ENCODE measurements at places on chromosomes 13 and 19. TPM values are rescaled to one million over a fixed set of nuclear protein-coding genes. Genes with fewer than 3 reads are reported as not detected.

- H3K36me3 ChIP-seq: no peaks in the 10 kb centered on the region
- H3K27me3 ChIP-seq: no peaks in the 10 kb centered on the region
- no peak overlapping the region for H3K27ac ChIP-seq
- H3K4me3 ChIP-seq: no peak overlapping the region
- no peaks in the 10 kb centered on the region for H3K4me1 ChIP-seq
- DNase-seq: no peak
These were observed 98.1 kb upstream of the AKAP11 start for GRCh38 chr13:42173789-42174343.

GRCh38 chr19:8832132-8833021 is at the start of the genes MBD3L1 and ZNF558:
Gene MBD3L1 (plus strand): TSS chr19:8832377. CDS start chr19:8842679, 10,302 bp downstream.
Gene ZNF558 (minus strand): TSS chr19:8832304. CDS start chr19:8822659, 9,645 bp downstream.
- peak within 1 kb of the TSS; percentile 76 for H3K4me3 ChIP-seq
- DNase-seq: peak; percentile 80
- H3K4me1 ChIP-seq: peaks cover 5% of the 10 kb centered on the region
- no peaks in the 10 kb centered on the region for H3K27me3 ChIP-seq

DNA sequence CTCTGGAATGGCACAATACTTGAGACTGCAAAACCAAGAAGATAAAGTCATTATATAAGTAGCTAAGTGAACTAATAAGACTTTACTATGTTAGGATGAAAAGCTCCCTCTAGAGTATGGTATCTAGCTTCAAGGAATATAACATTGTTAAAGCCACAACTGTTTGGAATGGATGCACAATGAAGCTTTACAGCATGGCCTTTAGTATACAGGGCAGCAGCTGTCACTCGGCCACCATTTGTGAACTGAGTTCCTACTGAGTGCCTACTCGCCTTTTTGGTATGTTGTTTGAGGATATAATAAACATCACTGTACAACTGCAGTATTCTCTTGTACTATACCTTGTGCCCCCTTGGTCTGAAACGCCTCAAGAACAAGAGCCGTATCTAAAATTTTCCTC is 6.8 kb downstream of the ALG5 start:
- peaks cover 11% of the 10 kb centered on the region for H3K4me1 ChIP-seq
- no peak overlapping the region for H3K27ac ChIP-seq
- peaks cover 78% of the 10 kb centered on the region for H3K36me3 ChIP-seq
- no peak overlapping the region for H3K4me3 ChIP-seq
- DNase-seq: no peak

DNA sequence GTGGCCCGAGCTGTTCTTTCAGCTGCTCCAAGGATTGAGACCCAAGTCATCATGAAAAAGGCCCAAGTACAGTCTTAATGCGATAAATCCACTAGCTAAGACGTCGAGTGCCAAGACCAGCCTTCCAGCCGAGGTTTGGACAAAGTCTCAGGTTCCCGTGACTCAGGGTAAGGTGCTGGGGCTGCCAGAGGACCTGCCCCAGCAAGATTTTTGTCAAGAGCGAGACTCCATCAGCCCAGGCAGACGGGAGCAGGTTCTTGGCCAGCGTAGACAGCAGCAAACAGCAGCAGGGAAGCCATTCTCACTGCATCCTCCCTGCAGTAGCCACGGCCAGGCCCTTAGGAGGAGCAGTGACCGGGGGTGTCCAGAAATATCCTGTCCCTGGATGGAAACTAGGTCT is 3.4 kb downstream of the FEM1A start:
- no peak for DNase-seq
- H3K4me1 ChIP-seq: peaks cover 45% of the 10 kb centered on the region
- H3K36me3 ChIP-seq: peaks cover 1% of the 10 kb centered on the region
- no peaks in the 10 kb centered on the region for H3K27me3 ChIP-seq
- H3K4me3 ChIP-seq: no peak overlapping the region

DNA sequence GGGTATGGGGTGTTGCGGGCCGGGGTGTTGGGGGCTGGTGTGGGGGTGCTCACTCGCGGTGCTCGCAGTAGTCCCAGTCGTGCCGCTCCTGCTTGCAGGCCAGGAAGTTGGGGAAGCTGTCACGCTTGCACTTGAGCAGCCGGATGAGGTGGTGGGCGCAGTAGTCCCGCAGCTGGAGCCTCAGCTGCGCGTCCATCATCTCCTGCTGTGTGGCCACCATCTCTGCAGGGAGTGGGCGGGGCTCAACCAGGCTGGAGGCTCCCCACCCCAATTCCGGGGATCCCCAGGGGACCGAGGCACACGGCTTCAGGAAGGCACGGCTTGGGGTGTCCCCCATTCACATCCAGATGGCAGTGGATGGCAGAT is 5.2 kb downstream of the NDUFB7 start:
- peaks cover 28% of the 10 kb centered on the region for H3K4me1 ChIP-seq
- no peak overlapping the region for H3K27ac ChIP-seq
- H3K4me3 ChIP-seq: no peak overlapping the region
- H3K27me3 ChIP-seq: no peaks in the 10 kb centered on the region

- no peak overlapping the region for H3K4me3 ChIP-seq
- DNase-seq: no peak
- H3K27me3 ChIP-seq: peaks cover 4% of the 10 kb centered on the region
- no peak overlapping the region for H3K27ac ChIP-seq
- H3K4me1 ChIP-seq: peaks cover 6% of the 10 kb centered on the region
- H3K36me3 ChIP-seq: no peaks in the 10 kb centered on the region
These were observed 2.2 kb downstream of the LHFPL6 start for GRCh38 chr13:39600766-39601165.

- no peaks in the 10 kb centered on the region for H3K36me3 ChIP-seq
- no peaks in the 10 kb centered on the region for H3K4me1 ChIP-seq
- no peak overlapping the region for H3K27ac ChIP-seq
- H3K27me3 ChIP-seq: no peaks in the 10 kb centered on the region
These were observed 826.9 kb downstream of the UQCRFS1 start for GRCh38 chr19:28386066-28386465.

DNA sequence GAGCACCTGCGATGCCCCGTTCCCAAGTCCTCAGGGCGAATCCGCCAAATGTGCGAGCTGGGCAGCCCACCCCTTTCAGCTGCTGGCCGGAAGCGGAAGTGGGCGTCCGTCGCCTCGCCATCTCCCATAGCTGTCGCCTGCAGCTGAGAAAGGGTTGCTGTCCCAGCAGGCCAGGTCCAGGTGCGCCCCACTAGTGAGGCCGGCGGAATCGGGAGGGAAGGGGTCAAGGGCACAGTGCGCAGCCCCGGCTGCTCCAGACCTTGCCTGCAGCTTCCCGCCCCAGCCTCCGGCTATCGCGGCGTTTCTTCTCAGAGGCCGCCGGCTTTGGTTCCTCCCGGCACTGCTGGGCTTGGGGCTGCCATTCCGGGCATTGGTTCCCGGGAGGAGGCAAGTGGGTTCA is at the start of gene ZNF177:
Gene ZNF177 (plus strand): TSS at position 109 of the 400 bp plus-strand sequence. CDS start 15,299 bp downstream, outside the sequence.
- H3K4me3 ChIP-seq: no peak within 1 kb of the TSS
- no peak for DNase-seq
- no peak within 1 kb of the TSS for H3K27ac ChIP-seq

GRCh38 chr19:17950310-17951156 is 16.4 kb upstream of the KCNN1 start:
- peaks cover 27% of the 10 kb centered on the region for H3K27me3 ChIP-seq
- peak overlapping the region; percentile 19 for H3K4me3 ChIP-seq
- DNase-seq: no peak

DNA sequence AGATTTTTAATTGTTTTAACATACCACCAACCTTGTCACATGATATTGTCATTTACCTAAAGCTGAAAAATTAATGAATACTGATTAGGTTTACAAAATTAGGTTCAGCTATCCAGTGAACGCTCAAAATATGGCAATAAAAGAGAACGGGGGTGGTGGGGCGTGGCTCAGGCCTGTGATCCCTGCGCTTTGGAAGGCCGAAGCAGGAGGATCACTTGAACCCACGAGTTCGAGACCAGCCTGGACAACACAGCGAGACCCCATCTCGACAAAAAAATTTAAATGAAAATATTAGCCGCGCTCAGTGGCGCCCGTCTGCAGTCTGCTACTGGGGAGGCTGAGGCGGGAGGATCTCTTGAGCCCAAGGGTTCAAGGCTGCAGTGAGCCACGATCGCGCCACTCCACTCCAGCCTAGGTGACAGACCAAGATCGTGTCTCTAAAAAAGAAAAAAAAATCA is 516 bp upstream of the FAM32A start:
- peak overlapping the region; percentile 95 for H3K4me3 ChIP-seq
- peak overlapping the region; percentile 20 for H3K27ac ChIP-seq
- H3K4me1 ChIP-seq: peaks cover 26% of the 10 kb centered on the region

GRCh38 chr19:10898633-10899032 is 27.3 kb downstream of the CARM1 start:
- DNase-seq: no peak
- H3K36me3 ChIP-seq: no peaks in the 10 kb centered on the region
- H3K4me1 ChIP-seq: peaks cover 15% of the 10 kb centered on the region

- peak; percentile 44 for DNase-seq
- no peak overlapping the region for H3K4me3 ChIP-seq
- H3K36me3 ChIP-seq: no peaks in the 10 kb centered on the region
- no peaks in the 10 kb centered on the region for H3K4me1 ChIP-seq
- peaks cover 82% of the 10 kb centered on the region for H3K27me3 ChIP-seq
These were observed 67.8 kb downstream of the SPACA7 start for GRCh38 chr13:112443995-112444311.

DNA sequence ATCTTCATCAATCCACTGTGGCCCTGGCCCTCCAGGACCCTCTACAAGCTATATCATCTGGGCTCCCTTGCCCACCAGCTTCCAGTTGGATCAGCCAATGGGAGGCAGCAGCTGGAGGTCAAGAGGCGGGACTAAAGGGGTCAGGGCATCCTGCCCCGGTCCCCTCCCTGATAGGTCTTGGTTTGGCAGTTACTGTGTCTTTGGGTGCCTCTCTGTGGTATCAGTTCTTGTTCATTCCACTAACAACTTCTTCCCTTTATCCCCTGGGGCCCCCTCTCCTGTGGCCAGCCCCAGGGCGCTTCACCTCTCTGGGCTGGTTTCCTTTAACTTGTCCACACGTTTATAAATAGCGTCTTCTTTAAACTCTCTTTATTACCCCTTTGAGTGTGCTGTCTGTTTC is 83.6 kb downstream of the DCT start:
- H3K36me3 ChIP-seq: peaks cover 3% of the 10 kb centered on the region
- no peaks in the 10 kb centered on the region for H3K4me1 ChIP-seq
- no peaks in the 10 kb centered on the region for H3K27me3 ChIP-seq
- H3K4me3 ChIP-seq: no peak overlapping the region

DNA sequence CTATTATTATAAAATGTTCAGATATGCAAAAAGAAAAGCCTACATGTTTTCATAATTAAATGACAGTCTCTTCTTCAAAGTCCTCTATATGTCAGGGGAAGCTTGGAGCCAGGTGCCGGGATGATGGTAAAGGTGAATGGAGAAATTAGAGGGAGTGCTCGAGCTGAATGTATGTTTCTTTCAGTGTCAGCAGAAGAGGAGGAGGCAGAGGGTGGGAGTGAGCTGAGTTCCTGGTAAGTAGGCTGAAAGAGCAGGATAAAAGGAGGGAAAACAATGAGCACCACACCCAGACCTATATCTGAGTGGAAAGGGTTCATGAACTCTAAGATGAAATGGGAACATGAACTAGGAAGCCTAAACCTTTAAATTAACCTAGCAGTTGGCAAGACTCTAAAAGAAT is 307.6 kb upstream of the NBEA start:
- no peak overlapping the region for H3K27ac ChIP-seq
- H3K36me3 ChIP-seq: no peaks in the 10 kb centered on the region
- H3K4me1 ChIP-seq: no peaks in the 10 kb centered on the region
- DNase-seq: no peak
- H3K4me3 ChIP-seq: no peak overlapping the region

GRCh38 chr13:67267136-67267535 is 37.0 kb upstream of the PCDH9 start:
- H3K4me1 ChIP-seq: no peaks in the 10 kb centered on the region
- no peak for DNase-seq
- H3K4me3 ChIP-seq: no peak overlapping the region
- no peak overlapping the region for H3K27ac ChIP-seq
- H3K27me3 ChIP-seq: no peaks in the 10 kb centered on the region
- H3K36me3 ChIP-seq: no peaks in the 10 kb centered on the region

GRCh38 chr13:39956036-39956435 is 300.6 kb downstream of the COG6 start:
- DNase-seq: no peak
- no peaks in the 10 kb centered on the region for H3K4me1 ChIP-seq
- no peaks in the 10 kb centered on the region for H3K36me3 ChIP-seq
- no peaks in the 10 kb centered on the region for H3K27me3 ChIP-seq

DNA sequence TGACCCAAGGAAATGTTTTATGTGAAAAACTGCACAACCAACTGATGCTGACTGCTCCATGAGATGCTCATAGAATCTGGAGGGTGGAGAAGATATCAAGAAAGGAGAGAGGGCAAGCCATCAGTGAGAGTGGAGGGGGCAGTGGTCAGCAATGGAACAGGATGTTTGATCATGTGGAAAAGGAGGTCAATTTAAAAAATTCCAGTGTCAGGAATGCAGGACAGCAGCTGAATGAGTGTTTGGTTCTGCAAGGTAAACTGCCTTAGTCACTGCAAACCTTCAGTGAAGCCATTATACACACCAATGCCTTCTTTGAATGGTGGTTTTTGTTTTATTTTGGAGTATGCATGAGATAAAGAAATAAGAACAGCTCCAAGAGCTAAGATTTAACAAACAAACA is 121.5 kb downstream of the FGF14 start:
- no peak for DNase-seq
- H3K27ac ChIP-seq: no peak overlapping the region
- H3K4me3 ChIP-seq: no peak overlapping the region
- H3K36me3 ChIP-seq: no peaks in the 10 kb centered on the region

GRCh38 chr13:47067306-47067705 is 170.5 kb upstream of the HTR2A start:
- DNase-seq: no peak
- H3K4me1 ChIP-seq: no peaks in the 10 kb centered on the region
- no peak overlapping the region for H3K27ac ChIP-seq
- H3K4me3 ChIP-seq: no peak overlapping the region

PLPP2 gene
- not detected for total RNA-seq

RFPL4A gene
- total RNA-seq: not detected

ZNF283 gene
- 11.1 TPM for total RNA-seq

EDNRB gene
- not detected for total RNA-seq

SERP2 gene
- total RNA-seq: not detected

ZNF90 gene
- total RNA-seq: 3.8 TPM

All from HepG2 (cell line).